ENCODE measurements at places on chromosomes 1 and 21.

DNA sequence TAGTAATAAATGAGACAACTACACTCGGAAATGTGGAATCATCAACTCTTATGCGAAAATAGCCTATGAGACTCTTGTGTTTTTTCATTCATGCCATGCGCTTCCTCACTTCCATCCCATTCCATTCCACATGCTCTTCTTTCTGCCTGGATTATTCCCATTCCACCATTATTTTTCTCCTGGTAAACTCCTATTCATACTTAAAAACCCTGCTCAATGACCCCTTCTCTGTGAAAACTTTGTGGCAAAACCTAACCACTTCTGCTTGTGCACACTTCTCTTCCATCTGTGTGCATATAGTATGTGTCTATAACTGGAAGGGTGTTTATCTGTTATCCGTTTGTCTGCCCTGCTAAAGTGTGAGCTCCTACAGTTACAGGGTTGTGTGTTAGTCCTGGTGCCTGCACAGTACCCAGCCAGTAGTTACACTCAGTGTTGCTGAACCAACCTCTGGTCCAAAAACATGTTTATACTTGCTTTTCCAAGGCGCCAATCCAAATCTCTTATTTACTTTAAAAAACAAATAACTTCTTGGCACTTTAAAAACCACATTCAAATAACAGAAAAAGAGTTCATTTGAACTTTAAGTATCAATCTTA, 10.7 kb downstream of the EPHX1 start:
- no peak for DNase-seq

DNA sequence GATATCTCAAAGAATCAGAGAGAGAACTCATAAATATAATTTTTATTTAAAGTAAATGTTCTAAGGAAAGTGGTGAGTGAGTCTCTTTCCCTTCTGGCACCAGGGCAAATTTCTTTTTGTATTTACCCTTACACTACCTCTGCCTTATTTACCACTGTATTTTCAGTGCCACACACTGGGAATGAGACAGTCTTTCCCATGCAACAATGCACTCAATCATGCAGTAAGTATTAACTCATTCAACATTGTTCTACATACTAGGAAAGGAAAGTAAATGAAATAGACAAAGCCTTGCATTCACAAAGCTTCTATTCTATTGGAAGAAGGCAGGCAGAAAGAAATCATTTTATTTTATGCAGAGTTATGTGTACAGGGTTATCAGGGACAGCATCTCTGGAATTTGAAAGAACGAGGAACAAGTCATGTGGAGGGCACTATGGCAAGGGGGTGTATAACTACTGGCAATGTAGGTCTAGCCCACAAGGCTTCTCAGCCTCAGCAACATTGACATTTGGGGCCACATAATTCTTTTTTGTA, 129.8 kb upstream of the PRDX6 start:
- no peak for DNase-seq

GRCh38 chr1:246261639-246262038, 245.4 kb downstream of the SMYD3 start:
- no peak for DNase-seq

DNA sequence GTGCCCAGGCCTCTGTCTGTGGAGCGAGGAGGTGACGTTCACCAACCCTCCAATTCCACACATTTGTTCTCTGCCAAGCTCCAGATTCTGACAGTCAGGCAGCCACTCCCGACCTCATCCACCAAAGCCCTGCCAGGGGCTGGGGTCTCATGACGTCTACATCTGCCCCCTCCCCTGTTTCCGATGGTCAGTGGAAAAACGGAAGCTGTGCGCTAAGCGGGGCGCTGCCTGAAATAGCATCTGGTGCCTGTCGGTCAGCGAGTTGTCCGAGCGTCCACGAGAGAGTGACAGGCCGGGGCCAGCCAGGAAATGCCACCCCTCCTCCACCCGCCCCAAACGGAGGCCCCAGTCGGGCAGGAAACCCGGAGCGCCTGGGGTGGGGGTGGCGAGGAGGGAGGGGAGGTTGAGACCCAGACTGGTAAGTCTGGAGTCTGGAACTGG, 3.2 kb upstream of the TAL1 start:
- no peak for DNase-seq

DNA sequence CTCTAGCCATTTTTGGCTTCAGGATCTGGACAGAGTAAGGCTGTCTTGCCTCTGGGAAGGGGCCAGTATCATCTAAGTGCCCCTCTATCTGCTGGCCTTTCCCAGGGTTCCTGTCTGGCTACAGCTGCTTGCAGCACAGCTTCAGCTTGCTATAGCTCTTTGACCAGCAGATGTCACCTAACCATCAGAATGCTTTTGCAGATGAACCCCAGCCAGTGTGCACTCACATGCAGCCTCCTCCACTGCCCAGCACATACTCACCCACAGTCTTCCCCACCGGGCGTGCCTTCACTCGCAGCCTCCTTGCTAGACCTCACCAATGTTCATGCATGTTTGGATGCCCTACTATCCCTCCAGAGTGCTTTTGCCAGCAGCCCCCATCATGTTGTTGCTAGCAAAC, 769.0 kb downstream of the BRINP3 start:
- DNase-seq = no peak

DNA sequence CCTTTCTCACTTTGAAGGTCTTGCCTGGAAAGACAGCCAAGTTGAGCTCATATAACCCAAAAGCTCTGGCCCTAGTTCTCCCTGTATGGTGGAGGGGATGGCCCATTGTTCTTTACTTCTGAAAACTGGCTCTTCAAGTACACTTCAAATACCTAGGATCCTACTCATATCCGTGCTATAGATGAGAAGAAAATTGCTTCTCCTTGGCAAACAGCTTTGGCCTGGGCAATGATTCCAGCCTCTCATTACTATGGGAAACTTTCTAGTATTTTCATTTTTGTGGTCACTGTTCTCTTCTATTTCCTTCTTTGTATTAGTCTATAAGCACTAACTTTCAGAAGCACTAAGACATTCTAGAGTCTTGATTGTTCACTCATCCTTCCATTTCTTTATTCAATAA, 53.7 kb downstream of the ZNF697 start:
- DNase-seq = no peak

All from naive thymus-derived CD8-positive, alpha-beta T cell (primary cell).